ENCODE measurements at places on chromosomes 12 and 14. TPM values are rescaled to one million over a fixed set of nuclear protein-coding genes. Genes with fewer than 3 reads are reported as not detected.

- no peak for DNase-seq
Measured at GRCh38 chr12:46356655-46357437, 15.7 kb downstream of the SLC38A2 start.

DNA sequence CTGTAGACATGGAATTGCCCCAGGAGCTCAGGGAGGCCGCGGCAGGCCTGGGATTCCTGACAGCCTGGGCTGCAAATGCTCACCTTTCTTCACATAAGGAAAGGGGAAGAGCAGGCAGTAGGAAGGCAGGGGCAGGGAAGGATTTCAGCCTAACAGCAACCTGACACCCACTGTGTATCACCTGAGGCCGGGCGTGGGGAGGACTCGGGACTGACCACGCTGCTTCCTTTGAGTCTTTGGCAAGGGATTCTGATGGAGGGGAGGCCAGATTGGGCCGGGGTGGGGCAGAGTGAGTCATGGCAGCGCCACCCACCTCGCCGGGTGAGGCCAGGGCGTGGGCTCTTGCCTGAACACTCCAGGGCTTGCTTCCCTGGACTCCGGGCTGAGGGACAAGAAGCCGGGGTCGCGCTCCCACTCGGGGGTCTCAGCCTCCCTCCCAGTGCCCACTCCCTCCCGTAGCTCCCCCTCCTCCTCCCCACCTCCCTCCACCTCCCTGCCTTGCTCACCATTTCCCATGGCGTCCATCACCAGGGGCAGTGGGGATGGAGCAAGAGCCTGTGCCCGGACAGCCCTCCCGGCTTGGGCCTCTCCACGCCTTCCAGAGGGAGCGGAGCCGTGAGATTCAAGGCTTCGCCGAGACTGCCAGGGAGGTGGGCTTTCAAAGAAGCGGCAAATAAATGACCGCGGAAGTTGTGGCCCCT lies 247.9 kb upstream of the RTL1 start:
- no peak for DNase-seq

SVOP gene
- 0.45 TPM for total RNA-seq

RNASE7 gene
- total RNA-seq, result not detected

All from left colon (tissue), 2 donors.